ENCODE measurements at places on chromosomes 7 and 10.

DNA sequence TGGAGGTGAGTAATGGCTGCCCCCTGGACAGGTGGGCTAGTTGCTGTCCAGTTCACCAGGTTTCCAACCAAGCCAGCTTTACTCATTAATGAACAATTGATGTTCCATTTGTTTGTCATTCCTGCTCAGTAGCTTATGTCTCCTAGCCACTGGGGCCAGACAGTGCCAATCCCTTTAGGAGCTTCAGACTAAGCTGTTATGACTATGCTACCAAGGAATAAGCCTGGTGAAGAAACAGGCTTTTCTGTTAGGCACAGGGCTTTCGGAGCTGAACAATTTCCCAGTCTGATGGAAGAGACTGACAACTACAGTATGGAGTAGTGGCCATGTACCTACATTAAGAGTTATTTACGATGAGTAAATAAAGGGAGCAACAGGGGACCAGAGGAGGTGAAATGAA, 2.1 kb upstream of the FMC1 start:
- no peak for DNase-seq

- no peak for DNase-seq
Measured at GRCh38 chr10:130357226-130357625, 221.0 kb downstream of the GLRX3 start.

- DNase-seq: no peak
Measured at GRCh38 chr7:105015390-105015965, 1.5 kb downstream of the KMT2E start.

DNA sequence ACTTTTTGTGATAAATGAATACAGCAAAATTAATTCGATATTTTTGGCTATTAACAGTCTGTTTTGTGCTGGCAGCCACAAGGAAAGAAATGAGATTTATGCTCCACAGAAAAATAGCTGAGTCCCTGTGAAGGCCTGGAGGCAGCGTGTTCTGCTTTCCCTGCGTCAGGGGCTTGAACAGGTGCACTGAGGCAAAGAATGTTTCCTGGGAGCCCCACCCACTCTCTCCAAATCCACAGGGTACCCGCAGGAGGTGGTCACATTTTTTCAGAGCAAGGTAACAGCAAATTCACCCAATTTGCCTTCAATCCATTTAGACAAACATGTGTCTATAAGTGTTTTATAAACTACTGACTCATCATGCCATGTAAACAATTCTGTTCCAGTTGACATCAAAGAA, 308.1 kb downstream of the TCERG1L start:
- DNase-seq: no peak

DNA sequence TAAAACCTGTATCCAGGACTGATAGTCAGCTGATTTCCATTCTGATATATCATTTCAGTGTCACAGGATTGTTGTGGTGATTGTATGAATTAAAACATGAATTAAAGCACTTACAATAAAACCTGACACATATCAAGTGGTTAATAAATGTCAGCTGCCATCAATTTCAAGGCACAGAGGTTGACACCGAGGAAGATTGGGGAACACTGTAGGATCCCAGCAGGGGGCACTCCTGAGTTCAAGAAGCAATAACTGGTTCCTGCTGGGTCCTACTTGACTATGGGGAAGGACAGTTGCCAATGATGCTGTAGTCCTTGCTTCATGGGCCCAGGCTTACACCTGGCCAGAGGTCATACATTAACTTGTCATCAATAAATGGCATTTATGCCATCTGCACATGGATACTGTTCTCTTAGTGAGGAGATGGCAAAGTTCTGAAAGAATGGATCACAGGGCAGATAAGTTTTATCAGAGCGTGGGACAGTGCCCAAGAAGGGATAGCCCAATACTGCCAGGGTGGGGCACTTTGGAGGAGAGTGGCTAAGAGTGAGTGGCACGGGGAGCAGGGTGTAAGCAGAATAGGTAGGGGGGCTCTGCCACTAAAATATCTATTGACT, 24.1 kb downstream of the FZD1 start:
- DNase-seq: no peak
